ENCODE measurements at places on chromosomes 11 and 22.

GRCh38 chr11:27239305-27239942, 123.6 kb downstream of the CCDC34 start:
- DNase-seq: no peak

DNA sequence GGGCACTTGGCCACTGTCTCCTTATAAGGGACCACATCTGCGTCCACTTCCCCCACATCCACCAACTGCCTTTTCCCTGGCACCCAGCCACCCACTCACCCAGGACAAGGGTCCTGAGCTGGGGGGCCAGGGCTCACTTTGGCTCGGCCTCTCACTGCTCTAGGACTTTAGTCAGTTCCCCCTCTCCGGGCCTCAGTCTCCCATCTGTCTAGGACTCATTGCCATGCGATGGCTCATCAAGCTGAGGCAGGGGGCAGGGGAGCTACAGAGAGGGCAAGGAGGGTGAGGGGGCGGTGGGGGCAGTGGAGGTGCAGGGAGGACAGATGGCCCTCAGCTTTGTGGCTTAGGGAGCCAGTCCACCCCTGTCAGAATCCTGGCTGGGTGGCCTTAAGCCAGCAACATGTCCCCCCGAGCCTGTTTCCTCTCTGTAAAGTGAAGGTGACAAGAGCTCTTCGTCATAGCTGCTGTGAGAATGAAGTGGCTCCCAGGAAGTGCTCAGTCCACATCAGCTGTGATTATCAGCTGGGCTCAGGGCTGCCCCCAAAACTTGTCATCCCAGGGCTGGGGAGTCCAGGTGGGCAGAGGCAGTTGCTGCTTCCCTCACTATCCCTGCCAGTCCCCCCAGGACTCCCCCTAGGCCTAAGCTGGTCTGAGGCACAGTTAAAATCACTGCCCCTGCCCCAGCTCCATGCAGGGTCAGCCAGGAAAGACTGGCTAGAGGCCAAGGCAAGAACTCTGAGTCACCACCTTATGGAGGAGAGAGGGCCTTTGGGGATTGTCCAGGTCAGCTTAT, 14.9 kb downstream of the RAC2 start:
- DNase-seq: no peak

DNA sequence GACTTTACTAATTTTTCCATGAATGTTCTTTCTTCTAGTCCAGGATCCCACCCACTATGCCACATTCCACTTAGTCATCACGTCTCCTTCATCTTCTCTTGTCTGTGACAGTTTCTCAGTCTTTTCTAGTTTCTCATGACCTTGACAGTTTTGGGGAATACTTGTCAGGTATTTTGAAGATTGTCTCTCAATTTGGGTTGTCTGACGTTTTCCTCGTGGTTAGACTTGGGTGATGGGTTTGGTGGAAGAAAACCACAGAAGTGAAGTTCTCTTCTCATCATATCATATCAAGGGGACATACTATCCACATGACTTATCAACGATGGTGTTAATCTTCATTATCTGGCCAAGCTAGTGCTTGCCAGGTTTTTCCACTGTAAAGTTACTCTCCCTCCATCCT, 102.4 kb downstream of the LRRC32 start:
- DNase-seq: no peak

GRCh38 chr11:33697997-33698396, 2.6 kb downstream of the C11orf91 start:
- DNase-seq: no peak

GRCh38 chr11:68528630-68529029, 68.1 kb downstream of the PPP6R3 start:
- DNase-seq: no peak

DNA sequence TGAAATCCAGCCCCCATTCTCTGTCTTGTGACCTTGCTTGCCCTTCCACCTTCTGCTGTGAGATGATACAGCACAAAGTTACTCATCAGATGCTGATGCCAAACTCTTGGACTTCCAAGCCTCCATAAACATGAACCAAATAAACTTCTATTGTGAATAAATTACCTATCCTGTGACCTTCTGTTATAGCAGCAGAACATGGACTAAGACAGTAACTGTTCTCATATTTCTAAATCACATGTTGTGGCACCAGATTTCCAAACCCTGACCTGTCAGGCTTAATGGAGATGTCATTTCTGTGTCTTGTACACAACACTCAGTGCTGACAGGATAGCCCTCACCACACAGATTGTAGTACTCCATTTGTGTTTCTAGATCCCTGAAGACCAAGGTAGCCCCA, 6.0 kb downstream of the SLC22A25 start:
- DNase-seq: no peak

GRCh38 chr11:7514099-7514591, 346 bp downstream of the PPFIBP2 start:
- no peak for DNase-seq
